Skeletal muscle cell (primary cell): ENCODE measurements at places on chromosomes 5 and 9.

DNA sequence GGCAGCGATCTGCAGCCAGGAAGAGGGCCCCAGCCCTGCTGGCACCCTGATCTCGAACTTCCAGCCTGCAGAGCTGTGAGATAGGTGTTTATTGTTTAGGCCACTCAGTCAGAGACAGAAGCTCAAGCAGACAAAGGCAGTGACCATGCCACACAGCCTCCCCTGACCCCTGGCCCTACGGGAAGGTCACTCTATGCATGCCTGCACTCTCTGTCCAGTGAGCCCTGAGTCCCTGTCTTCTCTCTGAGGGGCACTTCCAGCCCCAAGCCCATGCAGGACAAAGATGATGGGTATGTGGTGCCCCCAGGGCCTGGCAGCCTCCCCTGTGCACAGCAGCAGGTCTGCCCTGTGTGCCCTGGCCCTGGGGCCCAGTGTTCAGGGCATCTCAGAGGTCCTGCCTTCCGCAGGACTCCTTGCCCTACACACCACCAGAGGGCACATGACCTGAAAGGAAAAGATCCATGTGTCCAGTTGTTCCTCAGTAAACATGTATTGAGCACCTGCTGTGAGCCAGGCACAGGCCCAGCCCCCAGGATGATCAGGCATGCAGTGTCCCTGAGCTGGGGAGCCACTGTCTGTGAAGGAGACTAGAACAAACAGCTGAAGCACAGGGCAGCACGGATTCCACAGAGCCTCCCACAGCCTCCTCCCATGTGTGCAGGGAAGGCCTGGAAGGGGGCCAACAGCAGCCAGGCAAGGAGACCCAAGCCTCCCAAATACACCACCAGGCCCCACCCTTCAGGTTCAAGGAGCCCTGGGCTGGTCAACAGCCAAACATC, 109.3 kb downstream of the ATPSCKMT start:
- DNase-seq: peak; percentile 7

DNA sequence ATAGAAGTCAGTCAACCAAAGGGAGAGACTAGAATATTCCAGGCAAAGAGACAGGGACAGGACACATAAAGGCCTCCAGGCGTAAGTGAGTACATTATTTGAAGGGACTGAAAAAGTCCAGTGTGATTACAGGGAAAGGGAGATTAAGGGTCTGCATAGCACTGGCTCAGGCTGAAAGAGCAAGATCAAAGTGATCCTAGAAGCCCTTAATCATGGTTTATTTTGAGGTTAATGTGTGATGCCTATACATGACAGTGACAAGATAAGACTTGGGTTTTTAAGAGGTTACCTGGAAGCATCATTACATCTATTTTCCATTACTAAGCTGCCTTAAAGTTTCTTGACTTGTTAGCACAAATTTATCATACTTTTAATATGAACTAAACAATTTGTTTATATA, 25.8 kb downstream of the LMBRD2 start:
- no peak for DNase-seq

DNA sequence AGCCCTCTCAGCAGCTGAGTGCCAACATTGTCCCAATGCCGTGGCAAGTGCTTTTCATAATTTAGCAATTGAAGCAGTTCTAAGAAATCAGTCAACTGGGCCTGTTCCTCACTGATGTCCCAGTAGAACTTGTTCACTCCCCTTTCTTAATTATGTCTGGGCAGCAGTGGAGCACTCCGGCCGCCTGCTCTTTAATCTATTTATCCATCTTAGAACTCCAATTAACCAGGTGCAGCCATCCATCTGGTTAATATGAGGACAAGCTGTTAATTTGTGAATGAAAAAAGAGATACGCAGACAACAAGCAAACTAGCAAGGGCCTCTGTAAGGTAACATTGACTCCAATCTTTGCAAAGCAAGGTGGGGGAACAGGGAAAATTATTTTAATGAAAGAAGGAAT, 39.4 kb downstream of the MAT2B start:
- DNase-seq: no peak

DNA sequence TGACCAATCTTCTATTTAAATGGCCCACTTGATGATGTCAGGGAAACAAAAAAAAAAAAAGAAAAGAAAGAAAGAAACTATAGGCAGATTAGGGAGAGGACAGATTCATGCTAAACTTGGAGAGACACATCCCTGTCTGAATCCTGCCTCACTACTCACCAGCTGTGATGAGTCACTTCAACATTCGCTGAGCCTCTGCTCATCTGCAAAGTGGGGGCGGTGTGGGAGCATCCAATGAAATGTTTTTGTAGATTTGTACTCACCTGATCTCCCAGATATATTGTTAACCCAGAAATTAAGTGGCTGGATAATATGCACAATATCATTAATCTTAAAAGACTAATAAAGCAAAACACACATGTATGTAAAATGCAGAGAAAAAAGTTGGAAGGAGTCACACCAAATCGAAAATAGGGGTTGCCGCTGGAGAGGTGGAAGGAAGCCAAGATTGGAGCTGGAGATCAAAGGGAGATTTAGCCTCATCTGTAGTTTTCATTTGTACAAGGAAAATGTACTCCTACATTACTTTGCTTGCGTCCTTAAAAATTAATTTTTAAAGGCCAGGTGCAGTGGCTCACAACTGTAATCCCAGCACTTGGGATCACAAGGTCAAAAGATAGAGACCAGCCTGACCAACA, 17.0 kb upstream of the ERGIC1 start:
- peak; percentile 73 for DNase-seq

GRCh38 chr5:17000291-17000939, 64.3 kb upstream of the MYO10 start:
- peak; percentile 83 for DNase-seq
